ENCODE measurements at places on chromosomes 1 and 21. TPM values are rescaled to one million over a fixed set of nuclear protein-coding genes. Genes with fewer than 3 reads are reported as not detected.

Gene IFI16
- total RNA-seq, result 287 TPM

Gene FCRLA
- not detected for total RNA-seq

Gene LRRC39
- total RNA-seq, result 0.36 TPM

Gene ATP13A2
- total RNA-seq, result 23.6 TPM

Gene PRPF38B
- 52.2 TPM for total RNA-seq

GRCh38 chr1:64082459-64082858 lies 121.0 kb upstream of the UBE2U start:
- no peak overlapping the region for H3K27ac ChIP-seq
- no peaks in the 10 kb centered on the region for H3K4me1 ChIP-seq
- no peaks in the 10 kb centered on the region for H3K27me3 ChIP-seq
- no peaks in the 10 kb centered on the region for H3K36me3 ChIP-seq
- no peak for DNase-seq
- H3K4me3 ChIP-seq, result no peak overlapping the region

DNA sequence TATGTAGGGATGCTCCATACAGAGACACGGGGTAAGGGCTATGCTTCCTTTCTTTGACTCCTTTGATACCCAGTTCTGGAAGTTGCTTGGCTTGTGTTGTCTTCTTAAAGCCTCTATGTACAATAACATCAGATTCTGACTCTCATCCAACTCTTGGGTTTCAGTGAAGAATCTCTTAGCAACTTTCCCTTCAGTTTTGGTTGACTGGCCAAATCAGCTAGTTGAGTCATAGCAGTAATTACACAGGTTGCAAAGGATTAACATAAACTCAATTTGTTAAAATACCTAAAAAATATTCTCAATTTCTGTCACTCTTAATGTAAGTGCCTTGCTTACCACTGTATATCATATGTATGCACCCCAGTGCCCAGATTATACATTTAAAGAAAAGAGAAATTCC lies 9.2 kb downstream of the CD1E start:
- H3K36me3 ChIP-seq, result no peaks in the 10 kb centered on the region
- no peaks in the 10 kb centered on the region for H3K4me1 ChIP-seq
- no peak overlapping the region for H3K27ac ChIP-seq

GRCh38 chr1:193387406-193387805 lies 201.0 kb upstream of the B3GALT2 start:
- H3K27ac ChIP-seq, result no peak overlapping the region
- H3K4me3 ChIP-seq, result no peak overlapping the region
- DNase-seq, result no peak
- H3K27me3 ChIP-seq, result no peaks in the 10 kb centered on the region
- no peaks in the 10 kb centered on the region for H3K36me3 ChIP-seq
- no peaks in the 10 kb centered on the region for H3K4me1 ChIP-seq

DNA sequence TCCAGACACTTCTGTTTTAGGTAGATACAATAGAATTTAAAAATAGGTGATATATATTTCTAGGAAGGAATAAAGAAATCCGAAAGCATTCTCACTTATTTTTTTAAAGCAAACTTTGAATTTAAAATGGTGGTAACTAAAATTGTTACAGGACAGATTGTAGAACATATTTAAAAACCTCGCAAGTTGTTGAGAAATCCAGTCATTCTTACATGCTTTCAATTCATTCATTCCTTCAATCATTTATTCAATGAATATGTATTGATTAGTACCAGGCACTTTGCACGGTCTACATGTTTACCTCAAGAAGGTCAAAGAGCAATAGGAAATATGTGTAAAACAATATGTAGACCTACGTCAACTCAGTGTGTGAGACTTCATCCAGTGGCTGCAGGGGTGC lies 189.9 kb upstream of the SNX7 start:
- H3K4me3 ChIP-seq, result no peak overlapping the region
- H3K27me3 ChIP-seq, result no peaks in the 10 kb centered on the region
- no peaks in the 10 kb centered on the region for H3K4me1 ChIP-seq
- H3K27ac ChIP-seq, result no peak overlapping the region

- peaks cover 22% of the 10 kb centered on the region for H3K27me3 ChIP-seq
- H3K4me1 ChIP-seq, result peaks cover 18% of the 10 kb centered on the region
- H3K4me3 ChIP-seq, result no peak overlapping the region
- H3K27ac ChIP-seq, result no peak overlapping the region
- H3K36me3 ChIP-seq, result peaks cover 1% of the 10 kb centered on the region
Measured at GRCh38 chr1:996851-997712, 2.8 kb downstream of the HES4 start.

GRCh38 chr1:8343044-8343443 lies 25.1 kb downstream of the SLC45A1 start:
- H3K4me3 ChIP-seq, result no peak overlapping the region
- DNase-seq, result no peak
- H3K27me3 ChIP-seq, result no peaks in the 10 kb centered on the region
- no peak overlapping the region for H3K27ac ChIP-seq

DNA sequence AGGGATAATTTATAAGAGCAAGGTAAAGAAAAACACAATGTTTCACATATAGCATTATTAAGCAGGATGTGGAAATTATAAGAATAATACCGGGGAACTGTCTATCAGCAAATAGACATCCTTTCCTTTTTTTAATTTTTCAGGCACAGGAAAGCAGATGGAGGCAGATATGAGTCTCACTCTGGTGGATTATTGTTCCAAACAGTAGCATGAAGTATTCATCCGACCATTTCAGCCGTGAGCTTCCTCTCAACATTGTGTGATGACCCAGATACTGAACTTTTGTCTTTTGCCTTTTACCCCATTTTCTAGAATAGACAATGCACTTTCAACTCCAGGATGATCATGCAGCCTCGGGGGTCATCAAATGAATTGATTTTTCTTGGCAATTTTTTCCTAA lies 599.8 kb downstream of the ADGRL2 start:
- DNase-seq, result no peak
- no peak overlapping the region for H3K4me3 ChIP-seq
- H3K4me1 ChIP-seq, result no peaks in the 10 kb centered on the region
- no peaks in the 10 kb centered on the region for H3K27me3 ChIP-seq

DNA sequence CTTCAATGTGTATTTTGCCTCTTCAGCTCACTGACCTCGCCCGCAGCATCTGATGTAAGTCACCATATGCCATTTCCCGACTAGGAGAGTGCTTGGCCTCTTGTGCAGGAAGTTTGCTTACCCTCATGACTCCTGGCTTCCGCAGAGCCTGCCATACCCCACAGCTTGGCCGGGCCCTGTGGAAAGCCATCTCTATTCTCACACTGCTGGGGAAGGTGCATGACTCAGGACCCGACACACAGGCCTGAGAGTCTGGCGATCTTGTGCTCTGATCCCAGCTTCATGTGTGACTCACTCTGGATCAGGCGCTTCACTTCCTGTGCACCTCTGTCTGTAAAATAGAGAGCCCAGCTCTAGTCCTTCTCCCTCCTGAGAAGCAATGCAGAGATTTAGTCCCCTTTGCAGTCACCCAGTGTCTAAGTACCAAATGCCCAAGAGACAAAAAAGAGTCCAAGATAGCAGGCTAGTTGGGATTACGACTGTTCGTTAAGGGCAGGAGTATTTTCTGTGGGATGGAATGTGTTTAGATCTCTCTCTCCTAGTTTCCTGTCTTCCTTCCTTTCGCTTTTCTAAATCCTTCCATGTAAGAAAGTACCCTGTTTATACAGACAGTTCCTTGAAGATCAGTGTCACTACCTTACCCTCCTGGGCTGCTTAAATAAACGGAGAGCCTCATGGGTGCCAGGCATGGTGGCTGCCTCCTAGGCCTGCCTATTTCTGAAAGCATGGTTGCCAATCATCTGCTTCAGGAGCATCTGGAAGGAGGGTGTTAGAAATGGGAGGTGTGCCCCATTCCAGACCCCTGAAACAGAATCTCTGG lies 62.8 kb upstream of the KIF26B start:
- H3K36me3 ChIP-seq, result no peaks in the 10 kb centered on the region
- H3K4me1 ChIP-seq, result no peaks in the 10 kb centered on the region
- no peak overlapping the region for H3K27ac ChIP-seq
- no peak for DNase-seq
- no peak overlapping the region for H3K4me3 ChIP-seq

GRCh38 chr21:37799211-37800056 lies 116.8 kb downstream of the KCNJ6 start:
- no peaks in the 10 kb centered on the region for H3K4me1 ChIP-seq
- H3K36me3 ChIP-seq, result no peaks in the 10 kb centered on the region
- DNase-seq, result no peak
- peaks cover 5% of the 10 kb centered on the region for H3K27me3 ChIP-seq
- no peak overlapping the region for H3K27ac ChIP-seq

GRCh38 chr1:165842671-165843129 lies 15.3 kb downstream of the UCK2 start:
- H3K4me1 ChIP-seq, result peaks cover 24% of the 10 kb centered on the region
- no peak overlapping the region for H3K4me3 ChIP-seq
- no peaks in the 10 kb centered on the region for H3K27me3 ChIP-seq
- H3K27ac ChIP-seq, result no peak overlapping the region
- peaks cover 11% of the 10 kb centered on the region for H3K36me3 ChIP-seq

All from activated naive CD4-positive, alpha-beta T cell treated with anti-CD3 and anti-CD28 coated beads for 36 hours (primary cell).